ENCODE measurements at places on chromosomes 4 and X.

- DNase-seq = no peak
These were observed 451 bp downstream of the LPAR4 start for GRCh38 chrX:78747971-78748370.

- DNase-seq = no peak
These were observed 389.4 kb downstream of the OPHN1 start for GRCh38 chrX:68043713-68044438.

DNA sequence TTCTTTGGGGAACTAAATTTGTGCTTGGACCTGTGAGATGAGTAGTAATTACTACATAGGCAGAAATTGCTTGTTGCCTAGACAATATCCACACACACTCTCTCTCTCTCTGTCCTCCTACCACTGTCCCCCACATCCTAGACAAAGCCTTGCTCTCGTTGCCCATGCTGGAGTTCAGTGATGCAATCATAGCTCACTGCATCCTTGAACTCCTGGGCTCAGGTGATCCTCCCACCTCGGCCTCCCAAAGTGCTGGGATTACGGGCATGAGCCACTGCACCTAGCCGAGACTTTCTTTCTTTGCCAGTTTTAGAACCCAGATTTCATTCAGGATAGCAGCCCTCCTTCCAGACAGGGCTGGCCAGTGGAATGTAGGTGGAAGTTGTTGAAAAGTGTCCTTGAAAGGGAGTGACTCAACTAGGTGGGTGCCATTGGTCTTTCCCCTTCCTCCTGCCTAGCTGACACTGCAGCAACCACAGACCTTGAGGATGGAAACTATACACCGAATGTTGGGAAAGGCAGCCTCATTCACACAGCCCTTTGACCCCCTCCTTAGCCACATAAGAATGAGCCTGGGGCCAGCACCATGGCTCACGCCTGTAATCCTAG lies 16.8 kb upstream of the LAP3 start:
- no peak for DNase-seq

DNA sequence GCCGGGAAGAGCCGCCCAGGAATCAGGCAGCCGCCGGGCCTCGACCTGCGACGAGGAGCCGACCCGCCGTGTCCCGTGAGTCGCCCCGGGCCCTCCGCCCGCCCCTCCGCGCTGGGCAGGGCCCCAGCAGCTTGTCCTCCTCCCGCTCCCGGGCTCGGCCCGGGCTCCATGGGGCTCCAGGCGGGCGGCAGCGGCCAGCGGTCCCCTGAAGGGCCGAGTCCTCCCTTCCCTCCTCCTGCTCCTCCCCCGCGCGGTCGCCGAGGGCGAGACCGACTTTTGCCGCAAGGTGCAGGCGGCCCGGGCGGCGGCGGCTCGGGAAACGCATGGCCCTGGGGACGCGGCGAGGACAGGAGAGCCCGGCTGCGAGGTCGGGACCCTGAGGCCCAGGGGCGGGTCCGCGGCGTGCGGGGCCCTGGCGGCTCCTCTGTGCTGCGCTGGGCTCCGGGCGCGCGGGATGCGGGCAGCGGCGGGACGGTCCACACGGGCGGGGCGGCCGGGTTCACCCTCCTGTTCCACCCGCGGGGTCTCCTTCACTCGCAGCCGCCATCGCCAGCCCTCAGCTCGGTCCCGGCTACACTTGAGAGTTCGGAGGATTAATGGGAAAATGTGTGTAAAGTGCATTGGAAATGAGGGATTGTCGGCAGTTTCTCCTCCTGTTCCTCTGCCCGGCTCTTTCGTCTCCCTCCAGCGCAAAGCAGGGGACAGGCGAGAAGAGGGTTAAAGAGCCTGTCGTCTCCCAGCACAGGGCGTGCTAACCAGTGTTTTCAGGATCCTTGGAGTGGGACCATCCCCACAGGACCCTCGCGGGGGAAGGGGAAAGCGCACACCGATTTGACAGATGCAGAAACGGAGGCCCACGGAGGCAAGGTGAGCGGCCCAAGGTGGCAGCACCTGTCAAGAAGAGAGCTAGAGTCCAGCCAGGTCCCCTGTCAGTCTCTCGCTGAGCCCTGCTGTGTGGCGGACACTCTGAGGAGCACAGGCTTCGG lies 16.6 kb upstream of the ZNF718 start:
- no peak for DNase-seq

GRCh38 chr4:38320343-38320695 lies 343.7 kb upstream of the KLF3 start:
- no peak for DNase-seq

GRCh38 chrX:107470971-107471370 lies 21.5 kb downstream of the FRMPD3 start:
- no peak for DNase-seq
